ENCODE measurements at places on chromosomes 5 and 9.

DNA sequence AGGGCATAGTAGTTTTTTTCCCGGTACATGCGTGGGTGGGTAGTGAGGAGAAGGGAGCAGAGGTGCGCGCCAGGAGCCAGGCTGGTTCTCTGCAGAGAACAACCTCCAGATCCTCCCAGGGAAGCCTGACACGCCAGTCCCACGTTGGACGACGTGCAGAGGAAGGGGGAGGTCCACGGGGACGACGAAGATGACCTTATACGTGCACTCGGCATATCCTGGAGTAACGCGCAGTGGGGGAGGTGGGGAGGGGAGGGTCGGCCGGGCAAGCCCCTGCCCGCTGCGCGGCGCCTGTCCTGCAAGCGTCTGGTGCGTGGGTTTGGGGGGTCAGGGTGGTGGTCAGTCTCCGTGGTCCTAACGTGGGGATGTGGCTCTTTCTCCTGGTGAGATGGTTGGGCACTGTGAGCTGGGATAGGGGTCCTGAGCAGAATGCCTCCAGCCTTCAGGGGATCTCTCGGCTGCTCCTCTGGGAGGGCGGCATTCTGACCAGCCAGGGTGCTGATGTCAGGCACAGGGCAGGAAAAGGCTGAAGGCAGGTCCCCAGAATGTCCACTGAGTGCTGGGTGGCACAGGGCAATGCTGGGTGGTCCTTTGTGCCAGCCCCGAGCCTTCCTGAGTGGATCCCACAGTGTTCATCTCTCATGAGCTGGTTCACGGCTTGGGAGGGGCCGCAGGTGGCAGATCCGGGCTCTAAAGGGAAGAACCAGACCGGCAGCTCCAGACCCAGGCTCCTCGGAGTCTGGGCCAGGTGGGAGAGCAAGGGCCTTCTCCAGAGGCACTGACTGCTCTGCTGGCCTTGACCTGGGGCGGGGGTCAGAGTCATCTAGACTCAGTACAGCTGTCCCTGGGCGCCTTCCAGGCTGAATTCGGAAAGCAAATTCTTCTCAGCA, 10.5 kb upstream of the SCGB3A1 start:
- no peak for DNase-seq

DNA sequence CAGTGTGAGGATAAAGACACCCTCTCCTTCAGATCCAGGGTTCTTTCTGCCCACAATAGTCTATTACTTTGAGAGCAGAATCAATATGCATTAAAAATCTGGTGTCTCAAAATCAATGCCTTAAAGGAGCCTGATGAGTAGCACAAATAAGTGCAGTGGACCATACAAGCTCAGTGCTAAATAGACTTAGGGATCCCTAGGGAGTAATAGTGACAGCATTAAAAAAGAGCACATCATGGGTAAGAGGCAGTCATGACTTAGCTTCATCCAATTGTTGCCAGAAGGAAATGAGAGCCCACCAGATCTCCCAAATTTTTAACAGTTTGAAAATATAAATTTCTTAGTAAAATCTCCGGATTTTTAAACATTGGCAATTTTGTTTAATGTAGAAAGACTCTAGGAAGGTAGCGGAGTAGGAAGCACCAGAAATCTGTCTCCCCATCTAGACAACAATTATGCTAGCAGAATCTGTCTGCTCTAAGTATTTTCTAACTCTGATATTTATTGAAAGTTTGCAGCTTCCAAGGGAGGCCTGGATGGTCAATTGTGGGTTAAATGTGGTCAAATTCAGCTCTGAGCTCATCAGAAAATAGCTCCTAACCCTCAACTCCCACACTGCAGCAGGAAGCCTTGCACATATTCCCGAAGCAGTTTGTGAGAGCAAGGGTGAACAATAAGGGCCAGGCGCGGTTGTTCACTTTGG, 443.9 kb downstream of the TLE1 start:
- no peak for DNase-seq

- no peak for DNase-seq
These were observed 66.8 kb downstream of the MEF2C start for GRCh38 chr5:88816195-88816594.

- DNase-seq, result no peak
These were observed 86.6 kb upstream of the SARDH start for GRCh38 chr9:133824802-133825186.

DNA sequence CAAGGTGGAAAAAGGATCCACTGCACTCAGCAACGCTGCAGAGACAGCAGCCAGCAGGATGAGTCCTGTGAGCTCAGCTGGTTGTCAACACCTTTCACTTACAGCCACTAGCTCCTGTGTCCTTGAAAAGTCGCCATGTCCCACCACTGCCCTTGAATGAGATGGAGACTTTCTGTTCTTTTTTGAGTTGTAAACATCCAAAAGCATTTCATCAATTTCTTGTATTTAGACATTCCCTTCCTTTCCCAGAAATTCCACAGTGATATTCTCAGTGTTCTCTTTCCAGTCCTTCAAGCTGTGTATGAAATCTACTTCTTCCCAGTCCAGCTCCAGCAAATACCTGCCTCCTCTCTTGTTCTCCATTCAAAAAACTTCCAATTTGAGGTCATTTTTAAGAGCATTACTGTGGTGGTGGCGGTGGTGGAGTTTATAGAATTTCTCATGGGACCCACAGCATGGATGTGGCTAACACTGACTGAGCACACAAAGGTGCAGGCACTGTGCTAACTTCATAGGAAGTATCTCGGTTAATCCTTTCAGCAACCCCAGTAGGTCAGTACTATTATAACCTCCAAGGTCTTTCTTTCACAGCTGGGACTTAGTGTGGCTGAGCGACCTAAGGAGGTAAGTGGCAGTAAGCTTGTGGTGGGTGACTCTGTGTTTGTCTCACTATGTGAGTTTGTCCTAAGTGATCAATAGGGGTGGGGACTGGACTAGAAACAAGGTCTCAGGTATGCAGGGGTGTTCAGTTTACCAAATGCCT, 15.0 kb upstream of the GPX3 start:
- DNase-seq, result no peak

- no peak for DNase-seq
These were observed 121.5 kb downstream of the RMI1 start for GRCh38 chr9:84101964-84102632.

GRCh38 chr5:170336065-170336464, 38.5 kb upstream of the LCP2 start:
- DNase-seq, result no peak

DNA sequence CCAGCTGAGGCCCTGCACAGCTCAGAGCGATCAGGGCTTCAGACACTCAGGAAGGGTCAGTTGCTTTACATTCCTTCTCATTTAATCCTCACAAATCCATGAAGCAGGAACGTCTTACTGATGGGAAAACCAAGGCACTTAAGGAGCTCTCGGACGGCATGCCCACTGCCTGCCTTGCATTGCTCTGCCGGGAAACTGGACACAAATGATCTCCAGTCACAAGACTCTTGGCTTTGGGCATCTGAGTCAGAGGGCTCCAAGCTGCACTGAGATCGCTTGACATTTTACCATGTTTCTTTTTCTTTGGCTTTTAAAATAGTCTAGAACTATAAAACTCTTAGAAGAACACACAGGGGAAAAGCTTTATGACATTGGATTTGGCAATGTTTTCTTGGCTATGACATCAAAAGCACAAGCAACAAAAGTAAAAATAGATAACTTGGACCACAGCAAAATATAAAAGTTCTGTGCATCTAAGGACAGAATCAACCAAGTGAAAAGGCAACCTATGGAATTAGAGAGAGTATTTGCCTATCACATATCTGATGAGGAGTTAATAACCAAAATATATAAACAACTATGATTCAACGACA, 43.6 kb upstream of the HRH2 start:
- no peak for DNase-seq

- DNase-seq, result no peak
These were observed 69.0 kb downstream of the INVS start for GRCh38 chr9:100167915-100168654.

- DNase-seq, result no peak
These were observed 247.2 kb downstream of the NTRK2 start for GRCh38 chr9:84916769-84917168.

DNA sequence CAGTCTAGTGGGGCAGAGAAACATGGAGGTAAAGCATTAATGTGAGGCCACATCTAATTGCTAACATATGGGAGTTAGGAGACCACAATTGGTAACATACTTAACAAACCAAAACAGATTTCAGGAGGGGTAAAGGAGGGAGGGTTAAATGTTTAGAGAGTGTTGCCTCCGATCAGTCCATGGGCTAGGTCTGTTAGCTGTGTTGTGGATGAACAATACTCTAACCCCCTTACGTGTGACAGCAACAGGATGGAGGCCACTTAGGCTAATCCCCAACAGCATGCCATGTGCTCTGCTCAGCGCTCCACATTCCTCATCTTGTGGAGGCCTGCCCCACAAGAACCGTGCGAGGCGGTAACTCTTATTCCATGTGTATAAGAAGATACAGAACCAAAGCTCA, 167.0 kb downstream of the CRB2 start:
- no peak for DNase-seq

GRCh38 chr9:129201866-129202265, 23.8 kb upstream of the IER5L start:
- DNase-seq, result no peak

DNA sequence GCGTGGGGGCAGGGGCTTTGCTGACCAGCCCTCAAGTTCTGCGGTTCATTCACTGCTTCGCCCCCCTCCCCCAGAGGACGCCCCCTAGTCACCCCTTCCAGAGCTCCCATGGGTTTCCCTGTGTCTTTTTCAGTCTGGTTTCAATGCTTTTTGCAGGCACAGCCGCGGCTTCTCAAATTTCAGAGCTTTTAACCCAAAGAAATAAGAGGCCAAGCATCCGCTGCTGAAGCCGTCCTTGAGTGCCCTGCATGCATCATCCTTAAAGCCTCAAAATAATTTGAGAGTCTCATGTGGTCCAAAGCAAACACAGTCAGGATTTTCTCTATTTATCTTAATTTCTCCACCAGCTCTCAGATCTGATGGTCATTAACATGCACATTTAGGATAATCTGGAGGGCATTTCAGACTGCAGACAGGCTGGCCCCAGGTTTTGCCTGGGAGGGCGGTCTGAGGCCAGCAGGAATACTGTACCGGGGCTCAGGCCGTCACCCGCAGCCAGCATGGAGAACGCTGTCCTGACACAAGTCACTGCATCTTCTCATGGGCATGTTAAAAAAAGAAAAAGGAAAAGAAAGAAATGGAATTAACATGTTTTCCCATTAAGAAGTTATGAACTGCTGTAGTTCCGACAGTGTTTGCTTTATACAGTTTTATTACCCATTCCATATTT, 420.8 kb upstream of the IRX4 start:
- DNase-seq, result no peak

DNA sequence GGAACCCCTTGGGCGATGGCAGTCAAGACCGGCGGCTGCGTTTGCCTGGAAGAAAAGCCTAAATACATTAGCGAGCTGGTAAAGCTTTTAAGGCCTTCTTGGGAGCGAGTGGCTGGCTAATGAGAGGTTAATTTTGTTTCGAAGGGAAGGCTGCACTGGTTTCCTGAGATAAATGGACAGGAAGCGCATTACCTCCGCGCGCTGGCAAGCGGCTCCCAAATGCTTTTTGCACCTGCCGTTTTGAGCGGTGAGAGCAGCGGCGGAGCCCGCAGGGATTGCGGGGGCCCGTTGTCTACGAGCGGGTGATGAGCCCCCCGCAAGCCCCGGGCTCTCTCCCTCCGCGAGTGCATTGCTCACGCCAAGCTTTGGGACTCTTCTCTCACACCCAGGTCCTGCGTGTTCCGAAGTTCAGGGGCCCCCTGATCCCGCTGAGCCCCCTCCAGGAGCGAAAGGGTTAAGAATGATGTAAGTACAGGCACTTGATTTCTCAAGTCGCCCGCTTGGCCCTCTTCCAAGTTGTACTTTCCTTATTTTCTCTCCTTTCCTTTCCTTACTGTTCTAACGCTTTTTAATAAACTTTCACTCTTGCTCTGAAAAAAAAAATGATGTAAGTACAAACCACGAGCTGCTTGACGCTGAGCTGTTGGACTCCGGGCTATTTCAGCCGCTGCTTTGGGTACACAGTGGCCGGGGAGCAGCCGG, 3.1 kb upstream of the RGMB start:
- DNase-seq, result no peak

DNA sequence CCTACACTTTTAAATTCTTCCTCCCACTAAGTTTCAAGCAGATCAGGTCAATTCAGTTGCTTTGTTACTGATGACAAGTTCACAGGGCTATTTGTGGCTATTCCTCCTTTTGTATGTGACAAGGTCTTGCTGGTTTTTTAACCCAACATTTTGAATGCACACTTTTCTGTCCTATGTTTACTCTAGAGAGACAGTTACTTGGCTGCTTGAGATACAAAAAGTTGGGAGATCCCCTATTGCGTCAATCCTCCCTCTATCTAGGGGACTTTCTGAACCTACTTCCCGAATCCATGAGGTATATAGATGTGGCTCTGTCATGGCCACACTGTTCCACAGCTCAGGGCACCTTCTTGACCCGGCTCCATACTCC, 386.7 kb downstream of the NTRK2 start:
- DNase-seq, result no peak

DNA sequence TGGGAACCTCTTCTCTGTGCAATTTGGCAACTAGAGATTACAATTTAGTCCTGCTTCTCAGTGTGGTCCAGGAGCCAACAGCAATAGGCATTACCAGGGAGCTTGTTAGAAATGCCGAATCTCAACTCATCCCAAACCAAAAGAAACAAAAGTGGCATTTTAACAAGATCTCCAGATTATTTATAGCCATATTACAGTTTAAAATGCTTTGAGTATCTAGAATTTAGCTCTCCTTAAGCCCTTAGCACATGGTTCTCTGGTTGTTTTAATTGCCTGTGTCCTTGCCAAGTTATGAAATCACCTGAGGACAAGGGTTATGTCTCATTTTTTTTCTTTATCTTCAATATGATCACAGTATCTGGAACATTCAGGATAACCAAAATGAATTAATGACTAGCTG, 51.6 kb upstream of the TAS2R1 start:
- DNase-seq, result no peak

DNA sequence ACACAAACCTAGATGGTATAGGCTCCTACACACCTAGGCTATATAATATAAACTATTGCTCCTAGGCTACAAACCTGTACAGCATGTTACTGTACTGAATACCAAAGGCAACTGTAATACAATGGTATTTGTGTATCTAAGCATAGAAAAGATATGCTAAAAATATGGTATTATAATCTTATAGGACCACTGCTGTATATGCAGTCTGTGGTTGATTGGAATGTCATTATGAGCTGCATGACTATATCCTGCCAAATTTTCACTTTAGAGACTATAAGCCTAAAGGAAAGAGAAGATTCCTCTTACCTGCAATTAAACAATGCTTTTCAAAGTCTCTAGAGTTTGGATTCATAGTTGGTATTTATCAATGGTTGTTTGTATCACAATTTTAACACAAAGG, 24.7 kb upstream of the ACOT12 start:
- no peak for DNase-seq

GRCh38 chr5:111075520-111075919, 4.0 kb downstream of the TSLP start:
- DNase-seq, result no peak

DNA sequence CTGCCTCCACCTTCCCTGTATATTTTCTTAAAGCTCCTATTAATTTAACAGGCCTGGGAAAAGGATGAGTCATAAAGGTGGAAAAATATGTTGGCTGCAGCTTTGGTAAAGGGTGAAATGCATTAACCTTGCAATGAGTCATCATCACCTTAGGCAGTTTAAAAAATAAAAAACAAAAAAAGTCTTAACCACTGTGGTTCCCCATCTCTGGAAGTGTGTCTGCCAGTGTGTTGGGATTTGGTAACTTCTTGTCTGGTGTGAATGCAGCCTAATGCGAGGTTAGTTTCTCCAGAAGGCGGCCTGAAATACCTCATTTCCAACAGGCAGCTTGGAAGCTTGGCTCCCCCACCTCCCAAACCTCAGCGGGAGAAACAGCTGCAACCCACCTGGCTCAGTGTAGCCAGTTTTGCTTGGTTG, 265.3 kb upstream of the GAS1 start:
- no peak for DNase-seq

GRCh38 chr5:132774896-132775295, 2.1 kb downstream of the SEPTIN8 start:
- no peak for DNase-seq

Measured in stimulated activated CD4-positive, alpha-beta T cell treated with anti-CD3 and anti-CD28 coated beads, Interleukin-1b, Interleukin-23, amount 100 ng/mL, for 1 hour (primary cell).